ENCODE measurements at places on chromosomes 16 and 17.

DNA sequence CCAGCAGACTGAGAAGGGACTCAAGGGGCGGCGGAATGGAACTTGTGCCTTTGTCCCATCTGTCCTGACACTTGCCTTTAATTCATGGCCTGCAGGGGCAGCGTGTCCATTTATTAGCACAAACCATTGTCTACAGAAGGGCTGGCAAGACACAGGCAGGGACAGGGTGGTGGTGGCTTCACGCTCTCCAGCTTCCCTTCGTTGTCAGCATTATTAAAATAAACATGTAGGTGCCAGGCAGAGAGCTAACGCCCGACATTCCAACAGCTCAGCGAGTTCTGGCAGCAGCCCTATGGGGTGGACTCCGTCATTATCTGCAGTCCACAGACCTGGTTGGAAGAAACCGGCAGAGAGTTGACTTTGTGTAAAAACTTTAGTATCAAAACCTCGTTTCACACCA lies 16.3 kb downstream of the DNAI2 start:
- DNase-seq: no peak

- peak; percentile 35 for DNase-seq
These were observed 11.1 kb downstream of the TNS4 start for GRCh38 chr17:40490289-40490853.

DNA sequence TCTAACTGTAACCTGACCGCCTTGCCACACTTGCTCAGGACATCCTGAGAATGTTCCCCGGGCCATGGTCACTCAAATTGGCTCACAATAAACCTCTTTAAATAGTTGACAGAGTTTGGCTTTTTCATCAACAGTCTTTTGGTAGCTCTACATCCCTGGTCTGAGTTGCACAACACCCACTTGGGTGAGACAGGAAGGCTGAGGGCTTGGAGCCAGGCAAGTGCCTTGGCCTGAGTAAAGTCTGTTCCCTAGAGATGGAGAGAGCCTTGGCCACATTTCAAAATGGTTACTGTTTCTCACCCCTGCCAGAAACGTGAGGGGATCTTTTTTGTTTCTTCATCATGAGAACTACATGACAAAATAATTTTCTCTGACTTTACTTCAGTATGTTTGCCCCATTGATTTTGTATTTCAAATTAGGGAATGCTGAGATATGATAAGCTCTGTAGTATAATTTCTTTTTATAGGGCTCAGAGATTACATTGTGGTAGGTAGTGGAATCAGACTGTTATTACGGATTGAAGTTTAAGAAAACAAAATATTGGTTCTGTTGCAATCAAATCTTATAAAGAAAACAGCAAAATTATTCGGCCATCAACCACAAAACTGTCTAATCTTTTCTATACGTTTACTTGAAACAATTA lies 53.9 kb upstream of the NETO2 start:
- no peak for DNase-seq

- DNase-seq: peak; percentile 90
These were observed at the start of gene PLK1 for GRCh38 chr16:23678430-23679273. Gene PLK1 (plus strand): TSS chr16:23678889. CDS start chr16:23678933, 44 bp downstream.

GRCh38 chr16:70508752-70509151 lies 14.6 kb downstream of the COG4 start:
- no peak for DNase-seq

DNA sequence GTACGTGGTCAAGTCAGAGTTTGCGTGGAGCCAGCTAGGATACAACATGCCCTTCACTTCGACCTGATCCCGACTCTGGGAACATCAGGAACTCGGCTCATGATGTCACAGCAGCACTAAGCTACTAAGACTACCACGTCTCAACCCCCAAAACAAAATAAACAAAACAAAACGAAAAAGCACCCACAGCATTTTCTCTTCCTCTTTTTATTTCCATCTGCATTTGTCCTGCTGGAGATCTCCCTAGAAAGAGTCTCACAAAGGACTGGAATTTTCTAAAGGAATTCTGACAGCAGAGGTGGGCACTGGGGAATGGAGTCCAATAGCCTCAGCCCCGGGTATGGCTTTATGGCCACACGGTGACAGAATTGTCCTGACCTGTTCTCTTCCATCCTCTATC lies 196.6 kb downstream of the SALL1 start:
- no peak for DNase-seq

- no peak for DNase-seq
These were observed 59.3 kb downstream of the CENPV start for GRCh38 chr17:16293931-16294330.

- no peak for DNase-seq
These were observed 24.8 kb downstream of the DNAJA2 start for GRCh38 chr16:46948548-46949166.

- DNase-seq: no peak
These were observed 119.6 kb downstream of the SPAG9 start for GRCh38 chr17:51000835-51001638.

DNA sequence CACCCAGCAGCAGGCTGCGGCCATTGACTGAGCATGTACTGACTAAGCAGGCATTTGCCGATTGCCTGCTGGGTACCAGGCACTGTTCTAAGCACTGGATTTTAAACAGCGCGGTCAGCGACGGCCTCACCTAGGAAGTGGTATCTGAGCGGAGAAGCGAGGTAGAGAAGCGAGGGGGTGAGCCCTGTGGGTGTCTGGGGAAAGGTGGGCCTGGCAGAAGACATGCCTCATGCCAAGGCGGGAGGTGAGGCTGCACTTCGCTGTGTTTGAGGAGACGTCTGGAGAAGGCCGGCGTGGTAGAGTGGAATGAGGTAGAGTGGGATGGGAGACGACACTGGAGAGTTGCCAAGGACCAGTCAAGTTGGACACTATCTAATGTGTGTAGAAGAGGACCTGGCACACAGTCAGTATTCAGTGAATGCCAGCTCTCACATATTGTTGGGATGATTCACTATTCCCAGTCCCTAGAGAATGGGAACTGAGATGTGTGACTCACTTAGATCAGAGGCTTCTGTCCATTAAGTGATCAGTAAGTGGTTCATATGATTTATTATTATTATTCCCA lies 14.4 kb downstream of the SYCE1L start:
- DNase-seq: no peak

DNA sequence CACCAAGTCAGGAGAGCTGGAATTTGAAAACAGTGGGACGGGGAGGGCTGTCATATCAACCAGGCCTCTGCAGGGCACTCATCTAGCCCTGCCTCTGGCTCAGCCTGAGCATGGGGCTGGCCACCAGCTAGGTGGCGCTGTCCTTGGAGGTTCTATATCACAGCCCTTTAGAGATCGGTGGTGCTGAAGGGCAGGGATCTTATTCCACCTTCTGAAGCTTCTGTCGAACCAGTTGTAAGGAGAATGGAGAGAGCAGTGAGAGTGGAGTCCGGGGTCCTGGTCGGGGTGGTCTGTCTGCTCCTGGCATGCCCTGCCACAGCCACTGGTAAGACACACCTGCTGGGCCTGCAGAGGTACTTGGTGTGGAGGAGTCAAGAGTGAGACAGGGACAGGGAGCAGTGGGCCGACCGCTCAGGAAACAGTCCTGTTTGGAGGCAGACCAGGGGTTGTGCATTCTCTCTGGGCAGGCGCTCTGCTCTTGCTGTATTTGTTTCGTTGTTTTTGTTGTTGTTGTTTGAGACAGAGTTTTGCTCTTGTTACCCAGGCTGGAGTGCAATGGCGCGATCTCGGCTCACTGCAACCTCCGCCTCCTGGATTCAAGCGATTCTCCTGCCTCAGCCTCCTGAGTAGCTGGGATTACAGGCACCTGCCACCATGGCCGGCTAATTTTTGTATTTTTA lies at the start of gene CES3:
Gene CES3 (plus strand): TSS at position 202 of the 680 bp plus-strand sequence. CDS start 42 bp downstream, at position 244.
- DNase-seq: peak; percentile 89

GRCh38 chr16:71843572-71843971 lies 2.2 kb upstream of the ATXN1L start:
- DNase-seq: no peak

GRCh38 chr17:49545007-49545660 lies 30.5 kb upstream of the NXPH3 start:
- peak; percentile 22 for DNase-seq

- DNase-seq: no peak
These were observed 19.4 kb upstream of the HS3ST3B1 start for GRCh38 chr17:14281530-14281929.

GRCh38 chr17:59342681-59343131 lies 11.3 kb downstream of the YPEL2 start:
- DNase-seq: no peak

DNA sequence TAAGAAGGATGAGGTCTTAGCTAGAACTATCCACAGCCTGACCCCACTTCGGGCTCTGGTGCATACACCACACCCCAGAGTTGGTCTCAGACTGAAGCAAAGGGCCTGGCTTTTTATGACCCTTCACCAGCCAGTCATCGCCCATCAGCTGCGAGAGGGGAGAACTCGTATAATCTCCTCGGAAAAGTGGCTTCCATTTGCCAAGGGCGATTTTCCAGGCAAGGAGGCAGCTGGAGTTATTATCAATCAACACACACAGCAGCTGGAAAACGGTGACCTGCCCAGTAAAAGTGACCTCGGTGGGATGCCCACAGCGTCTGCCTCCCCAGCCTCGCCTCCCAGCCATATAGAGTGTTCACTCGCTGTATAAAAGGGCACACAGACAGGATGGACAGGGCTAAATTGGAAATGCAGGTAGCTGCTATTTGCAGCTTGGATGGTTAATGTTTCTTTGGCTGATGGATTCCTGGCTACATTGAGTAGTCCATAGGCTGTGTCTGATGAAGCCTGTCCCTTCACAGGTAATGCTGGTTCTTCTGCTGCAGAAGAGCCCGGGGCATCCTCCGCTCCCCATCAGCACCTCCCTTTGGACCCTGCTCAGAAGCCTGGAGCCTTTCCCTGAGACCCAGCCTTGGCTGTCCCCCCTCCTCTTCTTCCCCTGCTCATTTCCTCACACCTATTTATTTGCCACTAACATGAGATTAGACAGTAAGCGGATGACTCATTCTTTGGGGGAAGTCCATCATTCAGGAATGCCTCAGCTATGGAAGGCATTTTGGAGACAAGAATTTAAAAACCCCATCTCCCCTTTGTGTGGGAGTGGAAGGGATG lies 45.7 kb downstream of the TMEM186 start:
- no peak for DNase-seq

DNA sequence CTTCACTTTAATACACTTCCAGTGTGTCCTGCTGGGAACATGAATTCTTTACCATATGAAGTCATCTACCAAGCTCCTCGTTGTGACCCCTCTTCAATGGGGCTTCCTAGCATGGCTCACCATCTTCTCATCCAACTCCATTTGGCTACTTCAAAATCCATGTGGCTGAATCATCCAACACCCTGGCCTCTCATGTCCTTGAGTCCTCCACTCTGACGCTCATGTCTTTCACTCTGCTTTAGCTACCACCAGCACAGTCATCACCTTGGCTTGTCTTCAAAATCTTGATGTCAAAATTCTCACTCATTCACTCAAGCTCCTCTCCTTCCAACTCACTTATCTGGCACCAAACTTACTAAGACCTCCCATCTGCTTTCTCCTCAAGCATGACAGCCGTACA lies 35.8 kb downstream of the AMFR start:
- DNase-seq: no peak

DNA sequence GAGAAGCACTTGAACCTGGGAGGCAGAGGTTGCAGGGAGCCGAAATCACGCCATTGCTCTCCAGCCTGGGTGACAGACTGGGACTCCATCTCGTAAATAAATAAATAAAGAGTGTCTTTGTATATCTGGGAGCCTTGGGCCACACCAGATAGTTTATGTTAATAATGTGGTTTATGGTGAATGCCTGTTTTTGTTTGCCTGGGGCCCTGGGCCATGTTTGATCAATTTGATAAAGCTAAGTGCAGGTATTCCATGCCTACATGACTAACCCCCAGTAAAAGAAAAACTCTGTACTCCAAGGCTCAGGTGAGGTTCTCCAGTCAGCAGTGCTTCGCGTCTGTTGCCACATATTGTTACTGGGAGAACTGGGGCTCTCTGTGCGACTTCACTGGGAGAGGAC lies 15.1 kb downstream of the SCIMP start:
- no peak for DNase-seq

DNA sequence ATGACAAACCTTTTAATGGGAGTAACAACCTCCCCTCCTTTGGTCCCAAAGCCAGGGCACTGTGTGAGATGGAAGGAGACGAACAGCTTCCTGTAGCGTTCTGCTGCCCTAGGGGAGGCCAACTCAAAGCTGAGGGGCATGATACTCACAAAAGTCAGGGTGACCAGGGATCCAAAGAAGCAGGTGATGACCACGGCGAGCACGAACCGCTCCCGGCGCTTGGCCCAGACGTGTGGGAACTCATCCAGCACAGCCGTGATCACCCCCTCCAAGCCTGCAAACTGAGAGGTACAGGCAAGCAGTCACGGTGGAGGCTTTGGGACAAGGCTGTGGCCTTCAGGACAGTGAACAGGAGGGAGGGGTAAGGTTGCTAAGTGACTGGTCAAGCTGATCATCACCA lies 25.1 kb downstream of the SLC6A4 start:
- DNase-seq: no peak

- DNase-seq: no peak
These were observed 567.9 kb upstream of the CDH11 start for GRCh38 chr16:65689726-65690125.

- no peak for DNase-seq
These were observed 19.3 kb downstream of the CRISPLD2 start for GRCh38 chr16:84839054-84839453.
